ENCODE measurements at places on chromosomes 2 and 18.
A peak's percentile ranks its signal among the peaks of the same experiment; 100 is the strongest.

- no peak for DNase-seq
These were observed 182.4 kb upstream of the MC4R start for GRCh38 chr18:60554967-60555366.

GRCh38 chr2:8006181-8006580 is 675.7 kb upstream of the ID2 start:
- no peak for DNase-seq

GRCh38 chr2:8076448-8077342 is 605.2 kb upstream of the ID2 start:
- DNase-seq, result peak; percentile 49

GRCh38 chr2:111162718-111163331 is 42.1 kb downstream of the BCL2L11 start:
- peak; percentile 63 for DNase-seq

DNA sequence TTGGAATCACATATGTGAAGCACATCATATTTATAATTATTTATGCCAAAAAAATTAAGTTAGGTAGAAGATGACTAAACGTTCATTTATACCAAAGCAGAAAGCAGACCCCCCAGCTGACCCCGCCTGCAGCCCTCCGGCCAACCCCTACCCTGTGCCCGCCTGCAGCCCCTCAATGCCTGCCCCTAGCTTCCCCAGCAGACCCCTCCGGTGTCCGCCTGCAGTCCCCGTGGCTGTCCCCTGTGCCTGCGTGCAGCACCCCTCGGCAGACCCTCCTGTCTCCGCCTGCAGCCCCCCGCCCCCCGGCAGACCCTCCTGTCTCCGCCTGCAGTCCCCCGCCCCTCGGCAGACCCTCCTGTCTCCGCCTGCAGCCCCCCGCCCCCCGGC is 136.2 kb downstream of the NFATC1 start:
- DNase-seq, result no peak

DNA sequence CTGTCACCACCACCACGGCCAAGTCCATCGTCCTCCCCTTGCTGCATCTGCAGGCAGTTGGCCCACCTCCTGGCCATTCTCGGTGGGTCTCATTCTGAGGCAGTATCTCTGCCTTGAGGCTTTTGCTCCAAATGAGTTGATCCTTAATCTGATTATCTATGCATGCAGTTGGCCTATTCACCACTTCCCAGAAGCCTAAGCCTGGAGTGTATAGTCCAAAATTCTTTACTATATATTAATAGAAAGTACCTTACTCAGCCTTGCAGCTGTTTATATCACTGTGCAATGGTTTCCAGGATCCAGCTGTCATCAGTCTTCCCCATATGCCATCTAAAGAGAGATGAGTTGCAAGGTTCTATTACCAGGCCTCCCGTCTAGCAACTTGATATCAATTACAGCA is 292.4 kb downstream of the SS18 start:
- DNase-seq, result no peak

- DNase-seq, result no peak
These were observed 66.3 kb upstream of the RPE start for GRCh38 chr2:209936106-209936666.

DNA sequence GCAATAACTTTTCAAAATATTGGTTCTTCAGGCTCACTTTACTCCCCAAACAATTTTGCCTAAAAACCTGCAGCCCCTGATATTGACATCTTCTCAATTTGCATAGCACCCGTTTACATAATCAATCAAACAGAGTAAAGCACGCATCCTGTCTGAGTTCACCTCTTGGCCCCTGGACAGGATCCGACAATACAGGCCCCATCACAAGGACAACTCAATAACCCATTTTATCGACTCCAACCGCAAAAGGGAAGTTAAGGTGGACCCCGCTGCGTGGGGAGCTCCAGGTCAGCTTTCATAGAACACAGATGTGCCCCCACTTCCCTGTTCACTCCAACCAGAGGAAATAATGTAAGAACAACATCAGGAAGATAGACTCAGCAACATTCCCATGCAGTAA is 44.7 kb downstream of the TTC32 start:
- no peak for DNase-seq

DNA sequence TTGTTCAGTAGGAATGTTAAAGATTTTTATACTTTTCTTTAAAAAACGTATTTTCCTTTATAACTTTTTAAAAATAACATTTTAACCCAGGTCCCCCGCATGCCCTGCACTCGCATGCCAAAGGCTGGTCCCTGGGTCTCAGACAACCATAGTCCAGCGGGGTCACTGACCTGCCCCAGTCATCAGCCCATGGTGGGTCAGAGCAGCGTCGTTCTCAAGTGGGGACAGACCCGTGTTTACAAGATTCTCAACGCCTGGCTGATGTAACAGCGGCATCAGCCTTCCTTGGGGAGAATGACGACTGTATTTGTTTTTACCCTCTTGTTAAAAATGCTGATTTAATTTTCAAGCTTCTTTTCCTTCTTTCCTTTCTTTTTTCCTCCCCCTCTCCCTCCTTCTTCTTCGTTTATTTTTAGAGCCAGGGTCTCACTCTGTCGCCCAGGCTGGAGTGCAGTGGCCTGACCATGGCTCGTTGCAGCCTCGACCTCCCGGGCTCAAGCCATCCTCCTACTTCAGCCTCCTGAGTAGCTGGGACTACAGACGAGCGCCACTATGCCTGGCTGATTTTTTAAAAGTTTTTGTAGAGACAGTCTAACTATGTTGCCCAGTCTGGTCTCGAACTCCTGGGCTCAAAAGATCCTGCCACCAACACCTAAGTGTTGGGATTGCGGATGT is 1.0 kb upstream of the EFHD1 start:
- DNase-seq, result no peak

- no peak for DNase-seq
These were observed 152.0 kb upstream of the CCDC68 start for GRCh38 chr18:55111271-55111670.

- DNase-seq, result peak; percentile 66
These were observed 125.5 kb upstream of the ZNF516 start for GRCh38 chr18:76620321-76621170.

GRCh38 chr2:138846216-138846821 is 66.1 kb upstream of the NXPH2 start:
- DNase-seq, result peak; percentile 50

- no peak for DNase-seq
These were observed 80.0 kb downstream of the ZNF516 start for GRCh38 chr18:76414936-76415621.

GRCh38 chr2:182368446-182368845 is 58.4 kb downstream of the PDE1A start:
- no peak for DNase-seq

- DNase-seq, result no peak
These were observed 33.7 kb downstream of the YES1 start for GRCh38 chr18:778194-778927.

DNA sequence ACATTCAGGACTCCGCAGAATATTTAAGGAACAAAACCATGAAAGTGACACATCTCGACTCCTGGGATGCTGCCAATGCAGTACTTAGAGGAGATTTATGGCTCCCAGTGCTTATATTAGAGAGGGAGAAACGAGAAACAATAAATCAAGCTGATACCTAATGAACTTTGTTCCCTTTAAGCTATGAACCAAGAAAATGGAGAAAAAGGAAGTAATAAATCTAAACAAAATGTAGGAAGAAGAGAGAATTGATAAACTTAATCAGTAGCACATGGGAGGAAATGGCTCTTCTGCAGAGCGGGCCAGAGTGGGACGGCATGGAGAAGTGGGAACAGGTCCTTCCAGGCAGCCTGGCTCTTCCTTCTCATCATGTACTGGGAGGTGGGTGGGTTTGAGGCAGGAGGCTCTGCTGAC is 42.7 kb downstream of the NPPC start:
- DNase-seq, result no peak

GRCh38 chr2:192161656-192162290 is 33.0 kb downstream of the TMEFF2 start:
- DNase-seq, result no peak

GRCh38 chr18:22694954-22695353 is 238.2 kb upstream of the RBBP8 start:
- no peak for DNase-seq

GRCh38 chr2:172328103-172328841 is 99.1 kb upstream of the ITGA6 start:
- DNase-seq, result no peak

DNA sequence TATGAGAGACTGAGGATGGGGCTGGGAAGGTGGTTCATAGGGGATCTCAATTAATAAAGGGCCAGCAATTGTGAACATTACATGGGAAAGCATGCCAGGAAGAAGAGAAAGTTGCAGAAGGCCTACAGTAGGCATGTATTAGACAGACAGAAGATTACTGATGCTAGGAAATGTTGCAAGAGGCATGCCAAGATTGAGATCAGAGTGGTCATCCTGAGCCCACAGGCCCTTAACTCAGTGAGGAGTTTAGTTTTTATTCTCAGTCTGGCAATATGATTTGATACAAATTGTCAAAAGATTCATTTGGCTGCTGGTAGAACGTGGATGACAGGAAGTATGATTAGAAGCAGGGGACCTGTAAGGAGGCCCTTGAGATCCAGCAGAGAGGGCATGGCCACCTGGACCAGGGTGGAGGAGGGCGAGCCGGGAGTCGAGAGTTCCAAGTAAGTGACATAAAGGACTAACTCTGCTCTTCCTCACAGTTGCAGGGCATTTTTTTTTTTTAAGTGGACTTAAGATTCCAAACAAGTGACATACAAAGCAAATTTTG is 54.9 kb downstream of the EPHA4 start:
- DNase-seq, result no peak

GRCh38 chr2:30756051-30756719 is 51.1 kb downstream of the CAPN13 start:
- DNase-seq, result no peak

DNA sequence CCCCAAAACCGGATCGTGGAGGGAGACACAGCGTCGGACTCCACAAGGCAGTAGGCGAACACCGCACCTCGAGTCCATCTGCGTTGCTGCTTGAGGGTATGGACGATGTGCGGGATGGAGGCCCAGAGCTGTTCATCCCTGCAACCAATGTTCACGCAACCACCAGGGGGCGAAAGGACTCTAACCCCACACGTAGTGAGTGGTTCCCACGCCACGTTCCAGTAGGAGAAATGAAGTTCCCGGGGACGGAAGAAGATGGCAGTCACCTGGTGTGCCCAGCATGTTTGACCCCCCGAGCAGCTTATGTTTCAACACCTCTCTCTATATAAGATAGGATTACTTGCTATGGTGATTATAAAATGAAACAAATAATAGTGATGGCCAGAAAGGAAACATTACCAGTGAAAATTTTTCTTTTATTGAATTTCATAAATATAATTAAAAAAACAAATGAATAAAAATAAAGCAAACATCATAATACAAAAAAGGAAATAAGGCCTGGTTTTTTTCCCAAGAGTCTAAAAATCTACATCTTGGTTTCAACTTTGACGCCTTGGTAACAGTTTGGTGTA is 184.3 kb downstream of the SH3BP4 start:
- peak; percentile 65 for DNase-seq

- peak; percentile 67 for DNase-seq
These were observed 23.8 kb downstream of the ANKAR start for GRCh38 chr2:189698020-189698887.

GRCh38 chr18:33581856-33582255 is 3.8 kb downstream of the ASXL3 start:
- DNase-seq, result no peak

DNA sequence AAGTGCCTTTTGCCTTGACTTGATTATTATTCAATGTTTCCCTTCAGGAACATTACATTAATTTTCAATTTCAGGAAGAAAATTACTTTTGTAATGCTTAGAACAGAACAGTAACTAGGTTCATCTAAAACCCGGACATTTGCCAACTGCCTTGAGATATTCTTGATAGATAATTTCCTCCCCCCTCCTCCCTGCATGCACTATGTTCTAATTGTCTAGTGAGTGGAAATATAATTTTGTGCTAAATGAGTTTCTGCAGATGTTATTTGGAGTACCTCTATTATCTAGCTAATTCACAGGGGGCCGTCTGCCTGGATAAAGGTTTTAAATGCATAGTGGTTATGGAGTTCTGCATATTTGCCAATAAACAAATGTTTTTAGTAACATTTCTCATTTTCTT is 200.3 kb upstream of the SLC39A10 start:
- no peak for DNase-seq

DNA sequence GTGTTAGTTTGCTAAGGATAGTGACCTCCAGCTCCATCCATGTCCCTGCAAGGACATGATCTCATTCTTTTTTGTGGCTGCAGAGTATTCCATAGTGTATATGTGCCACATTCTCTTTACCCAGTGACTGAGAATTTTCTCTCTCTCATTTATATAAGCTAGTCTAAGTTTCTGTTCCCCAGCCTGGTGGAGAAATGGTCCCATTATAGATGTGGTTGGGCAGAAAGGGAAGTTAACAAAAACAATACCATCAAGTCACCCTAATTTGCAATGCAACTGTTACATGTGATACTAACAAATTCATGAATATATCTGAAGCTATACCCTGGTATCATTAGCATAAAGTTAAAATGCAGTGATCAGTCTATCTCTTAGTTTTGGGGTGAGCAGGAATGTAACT is 54.0 kb downstream of the DNER start:
- no peak for DNase-seq

DNA sequence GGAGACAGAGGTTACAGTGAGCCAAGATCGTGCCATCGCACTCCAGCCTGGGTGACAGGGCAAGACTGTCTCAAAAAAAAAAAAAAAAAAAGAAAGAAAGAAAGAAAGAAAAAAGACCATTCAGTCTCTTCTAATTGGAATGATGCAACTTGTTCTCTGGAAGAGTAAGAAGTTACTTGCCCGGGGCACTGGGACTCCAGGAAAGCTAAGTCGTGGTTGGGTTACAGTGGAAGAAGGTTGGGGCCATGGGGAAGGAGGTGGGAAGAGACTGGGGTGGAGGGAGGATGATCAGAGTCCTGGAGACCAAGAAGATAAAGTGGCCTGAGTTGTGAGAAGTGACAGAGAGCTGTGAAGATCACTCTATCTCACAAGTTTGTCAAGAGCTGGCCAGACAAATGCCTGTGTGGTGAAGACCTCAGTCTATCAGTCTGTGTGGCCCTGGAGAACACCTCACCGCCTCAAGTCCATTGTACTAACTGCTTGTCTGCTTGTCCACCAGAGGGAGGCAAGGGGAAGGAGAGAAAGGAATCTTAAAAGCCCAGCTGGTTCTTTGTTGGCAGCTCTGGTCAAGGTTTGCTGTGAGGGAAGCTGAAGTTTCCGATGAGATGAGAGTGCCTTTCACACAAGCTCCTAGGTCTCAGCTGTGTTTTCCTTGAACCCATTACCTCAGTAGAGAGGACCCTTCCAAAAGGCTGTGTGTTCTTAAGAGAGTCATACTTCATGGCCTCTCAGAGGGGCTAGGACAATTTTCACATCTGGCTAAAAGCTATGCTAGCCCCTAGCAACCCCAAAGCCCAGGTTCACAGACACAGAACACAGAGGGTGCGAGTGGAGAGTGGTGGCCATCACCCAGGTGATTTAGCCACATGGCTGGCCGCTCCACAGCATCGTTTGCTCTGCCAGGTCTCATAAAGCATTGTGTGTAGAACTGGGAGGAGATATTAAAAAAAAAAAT is 72.0 kb upstream of the TMEM178A start:
- DNase-seq, result peak; percentile 67

Data from inflammatory macrophage (primary cell).